ENCODE measurements at places on chromosomes 12 and 14.

DNA sequence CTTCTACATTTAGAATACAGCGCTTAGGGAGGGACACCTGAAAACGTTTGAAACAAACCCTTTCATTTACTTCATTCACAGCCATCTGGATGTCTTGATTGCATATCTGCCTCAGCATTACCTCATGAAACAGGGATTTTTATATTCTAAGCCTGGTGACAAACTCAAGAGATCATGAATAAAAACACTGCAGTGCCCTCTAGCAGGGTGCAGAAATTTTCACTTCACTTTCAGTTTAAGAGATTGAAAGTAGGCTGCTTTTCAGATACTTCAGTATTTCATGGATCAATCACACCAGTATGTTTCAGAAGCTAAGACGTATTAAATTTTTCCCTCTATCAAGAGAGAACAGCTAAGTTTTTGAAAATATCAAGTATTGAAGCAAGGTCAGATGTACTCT lies 467.8 kb downstream of the MDGA2 start:
- DNase-seq: no peak

GRCh38 chr12:40224439-40225291 lies at the start of gene LRRK2:
TSS of gene LRRK2 (plus strand) at chr12:40224997. CDS start at chr12:40225132, 135 bp downstream.
- peak; percentile 91 for DNase-seq

- DNase-seq: no peak
Observed at GRCh38 chr12:29212682-29213403, 63.8 kb downstream of the FAR2 start.

GRCh38 chr12:3837049-3837448 lies 36.1 kb downstream of the PARP11 start:
- no peak for DNase-seq

DNA sequence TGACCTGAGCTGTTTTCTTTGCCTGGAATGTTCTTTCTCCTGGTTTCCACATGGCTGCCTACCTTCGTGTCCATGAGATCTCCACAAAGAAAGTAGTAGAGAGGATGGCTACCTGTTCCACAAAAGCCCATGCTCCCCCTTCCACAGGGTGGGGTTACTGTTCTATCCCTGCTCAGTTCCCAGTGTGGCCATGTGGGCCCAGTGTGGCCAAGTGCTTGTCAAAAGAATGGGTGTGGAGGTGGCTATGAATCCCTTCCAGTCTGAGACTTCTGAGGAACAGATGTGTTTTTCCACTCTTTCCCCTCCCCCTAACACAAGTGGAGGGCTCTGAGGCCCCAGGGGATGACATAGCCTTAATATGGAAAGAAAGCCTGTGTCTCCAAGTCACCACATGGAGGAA lies 26.2 kb upstream of the HSP90B1 start:
- DNase-seq: no peak

Measured in HL-60 (cell line).